B cell (primary cell): ENCODE measurements at places on chromosomes 11 and 22.

GRCh38 chr11:122979815-122980595 is 1.6 kb downstream of the BSX start:
- peak; percentile 25 for DNase-seq

DNA sequence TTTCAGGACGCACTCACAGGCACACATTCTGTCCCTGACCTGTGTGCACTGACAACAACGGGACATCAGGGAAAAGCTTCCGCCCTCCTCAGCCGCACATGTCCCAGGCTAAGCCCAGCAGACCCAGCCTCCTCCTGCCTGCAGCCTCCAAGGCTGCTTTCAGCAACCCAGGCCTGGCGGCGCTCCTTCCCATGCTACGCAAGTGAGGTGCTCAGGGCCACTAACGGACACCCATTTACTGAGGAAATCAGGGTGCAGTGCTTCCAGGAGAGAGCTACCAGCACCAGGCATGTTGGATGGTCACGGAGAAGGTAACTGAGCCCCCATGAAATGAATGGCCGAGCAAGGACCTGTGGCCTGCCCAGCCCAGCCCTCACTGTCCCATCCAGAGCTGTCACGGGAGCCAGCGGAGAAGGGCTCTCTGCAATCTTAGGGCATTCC is 6.9 kb downstream of the MOB2 start:
- DNase-seq: no peak

- no peak for DNase-seq
These were observed 44.0 kb downstream of the SMIM38 start for GRCh38 chr11:69199583-69200315.

- peak; percentile 53 for DNase-seq
These were observed 1.0 kb downstream of the ST14 start for GRCh38 chr11:130160498-130161155.

- DNase-seq: no peak
These were observed 1.9 kb downstream of the CSNK2A3 start for GRCh38 chr11:11351042-11351586.
